SW480 (cell line): ENCODE measurements at places on chromosomes 7 and 10.

DNA sequence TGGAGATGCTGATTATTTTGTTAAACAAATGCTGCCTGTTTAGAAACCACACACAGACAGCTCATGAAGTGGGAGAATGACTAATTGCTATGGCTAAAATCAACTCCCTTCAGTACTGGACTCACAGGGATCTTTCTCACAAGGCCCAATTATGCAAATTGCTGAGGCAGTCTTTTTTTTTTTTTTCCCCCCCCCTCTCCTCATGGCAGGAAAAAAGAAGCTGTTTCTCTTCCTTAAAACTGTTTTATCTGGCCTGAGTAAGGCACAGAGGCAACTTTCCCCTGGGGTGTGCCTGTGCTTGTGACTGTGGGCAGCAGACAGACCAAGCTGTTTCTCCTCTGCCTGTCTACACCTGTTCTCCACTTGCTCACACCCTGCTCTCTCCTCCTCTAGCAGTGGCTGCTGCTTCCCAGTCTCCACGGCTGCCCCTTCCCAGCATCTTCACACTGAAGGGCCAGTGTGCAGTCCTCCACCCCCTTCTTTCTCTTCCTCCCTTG lies 65.4 kb upstream of the STEAP1B start:
- DNase-seq, result peak; percentile 57

- DNase-seq, result no peak
Measured at GRCh38 chr7:151018421-151019129, 5.7 kb downstream of the ATG9B start.

DNA sequence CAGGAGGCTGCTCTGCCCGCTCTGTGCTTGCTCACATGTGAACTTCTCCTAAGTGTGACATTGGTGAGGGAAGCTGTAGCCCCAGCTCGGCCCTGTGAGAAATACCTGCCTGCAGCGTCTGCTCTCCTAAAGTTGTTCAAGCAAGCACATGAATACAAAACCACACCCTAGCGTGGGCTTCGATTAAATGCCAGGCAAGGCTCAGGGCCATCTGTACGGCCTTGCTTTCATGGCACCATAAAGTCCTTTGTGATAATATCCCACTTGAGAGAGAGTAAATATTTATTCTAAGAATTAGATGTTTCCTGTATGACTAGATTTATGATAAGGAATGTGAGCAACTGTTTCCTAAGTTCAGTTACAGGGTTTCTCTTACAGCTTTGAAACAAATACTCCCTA lies 262.8 kb upstream of the KLF14 start:
- peak; percentile 94 for DNase-seq

- no peak for DNase-seq
Measured at GRCh38 chr7:16697507-16698199, 51.7 kb downstream of the BZW2 start.

DNA sequence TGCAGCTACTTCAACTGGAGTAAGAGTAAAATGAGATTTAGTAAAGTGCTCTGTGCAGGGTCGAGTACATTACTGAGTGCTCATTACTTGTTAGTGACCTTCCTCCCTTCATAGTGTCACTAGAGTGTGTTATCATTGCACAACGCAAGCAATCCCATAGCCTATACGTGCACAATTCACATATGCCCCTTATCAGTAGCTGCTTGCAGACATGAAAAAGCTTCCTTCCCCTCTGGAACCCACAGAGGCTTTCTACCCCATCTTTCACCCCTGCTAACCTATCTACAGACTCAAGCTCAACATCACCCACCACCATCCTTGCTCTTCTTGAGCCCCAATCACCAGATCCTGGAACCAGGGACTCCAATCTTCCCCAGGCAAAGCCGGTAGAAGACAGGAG lies 59.3 kb downstream of the C7orf25 start:
- no peak for DNase-seq

- no peak for DNase-seq
Measured at GRCh38 chr7:70660154-70660818, 471.7 kb upstream of the GALNT17 start.

- DNase-seq, result peak; percentile 97
Measured at GRCh38 chr7:130912862-130913638, 179.0 kb upstream of the KLF14 start.

- peak; percentile 66 for DNase-seq
Measured at GRCh38 chr10:11270135-11270857, 252.6 kb downstream of the CELF2 start.

GRCh38 chr7:7562736-7563135 lies 3.9 kb upstream of the MIOS start:
- no peak for DNase-seq

GRCh38 chr7:22542669-22543068 lies 42.7 kb upstream of the STEAP1B start:
- no peak for DNase-seq

DNA sequence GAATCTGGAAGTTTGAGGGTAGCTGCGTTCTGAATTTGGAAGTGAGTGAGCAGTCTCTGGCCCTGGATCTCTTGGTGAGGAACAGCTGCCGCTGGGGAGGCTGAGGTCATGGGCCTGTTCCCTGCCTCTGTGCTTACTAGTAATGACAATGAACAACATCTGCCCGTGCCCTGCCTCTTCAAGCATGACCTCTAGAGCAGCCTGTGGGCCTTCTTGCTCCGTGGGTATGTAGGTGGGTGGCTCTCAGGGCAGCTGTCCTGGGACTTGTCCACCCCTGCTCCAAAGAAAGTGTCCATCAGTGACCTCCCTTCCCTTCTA lies 186.2 kb downstream of the CXCL12 start:
- DNase-seq, result no peak

DNA sequence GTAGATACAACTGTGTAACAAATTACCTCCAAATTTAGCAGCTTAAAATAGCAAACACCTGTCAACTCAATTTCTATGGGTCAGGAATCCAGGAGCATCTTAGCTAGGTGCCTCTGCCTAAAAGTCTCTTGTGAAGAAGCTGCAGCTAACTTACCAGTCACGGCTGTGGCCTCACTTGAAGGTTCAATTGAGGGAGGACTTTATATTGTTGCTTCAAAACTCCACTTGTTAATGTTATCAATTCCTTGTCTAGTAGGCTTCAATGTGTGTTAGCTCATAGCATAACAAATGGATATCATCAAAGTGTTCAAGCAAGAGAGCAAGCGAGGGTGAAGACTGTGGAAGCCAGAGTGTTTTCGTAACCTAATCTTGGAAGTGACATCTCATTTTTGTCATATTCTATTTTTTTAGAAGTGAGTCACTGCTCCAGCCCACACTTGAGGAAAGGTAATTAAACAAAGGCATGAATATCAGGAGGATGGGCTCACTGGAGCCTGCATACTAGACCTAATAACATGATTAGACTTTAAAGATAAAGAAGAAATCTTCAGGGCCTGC lies 172.9 kb downstream of the SPAG6 start:
- no peak for DNase-seq

- DNase-seq, result no peak
Measured at GRCh38 chr10:60490013-60490412, 100.3 kb upstream of the ANK3 start.

DNA sequence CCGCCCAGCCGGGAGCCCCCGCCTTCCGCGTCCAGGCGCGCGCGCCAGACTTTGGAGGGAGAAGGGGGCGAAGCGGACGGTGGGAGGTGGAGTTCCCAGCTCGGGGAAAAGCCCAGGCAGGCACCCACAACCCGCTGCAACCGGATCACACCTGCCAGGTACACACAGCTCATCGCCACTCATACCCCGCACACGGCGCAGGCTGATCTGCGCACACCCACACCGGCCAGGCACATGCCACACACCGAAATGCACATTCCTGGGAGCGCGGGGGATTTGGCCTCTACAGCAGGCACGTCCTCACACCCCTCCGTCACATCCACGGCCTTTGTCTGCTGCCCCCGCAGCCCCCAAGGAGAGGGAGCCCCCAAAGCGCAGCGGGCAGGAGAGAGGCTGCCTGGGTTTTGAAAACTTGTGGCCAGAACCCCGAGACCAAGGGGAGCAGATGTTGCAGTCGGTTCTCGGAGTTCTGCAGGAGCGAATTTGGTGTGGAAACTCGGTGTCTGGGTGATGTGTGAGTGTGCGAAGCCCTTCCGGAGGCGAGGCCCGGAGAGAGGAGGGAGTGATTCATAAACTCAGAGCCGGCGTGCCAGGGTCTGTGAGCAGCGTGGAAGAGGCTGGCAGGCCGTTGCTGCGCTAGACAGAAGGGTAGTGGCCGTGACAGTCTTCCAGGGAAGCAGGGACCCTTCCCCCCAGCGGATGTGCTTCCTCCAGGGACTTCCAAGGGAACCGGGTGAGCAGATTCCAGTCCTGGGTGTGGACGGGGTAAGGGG lies 734 bp downstream of the CHST3 start:
- DNase-seq, result no peak

GRCh38 chr7:2445047-2445446 lies 31.2 kb downstream of the GRIFIN start:
- no peak for DNase-seq

- no peak for DNase-seq
Measured at GRCh38 chr10:119701861-119702260, 24.0 kb upstream of the INPP5F start.

- no peak for DNase-seq
Measured at GRCh38 chr7:9017286-9017685, 583.9 kb downstream of the NXPH1 start.

DNA sequence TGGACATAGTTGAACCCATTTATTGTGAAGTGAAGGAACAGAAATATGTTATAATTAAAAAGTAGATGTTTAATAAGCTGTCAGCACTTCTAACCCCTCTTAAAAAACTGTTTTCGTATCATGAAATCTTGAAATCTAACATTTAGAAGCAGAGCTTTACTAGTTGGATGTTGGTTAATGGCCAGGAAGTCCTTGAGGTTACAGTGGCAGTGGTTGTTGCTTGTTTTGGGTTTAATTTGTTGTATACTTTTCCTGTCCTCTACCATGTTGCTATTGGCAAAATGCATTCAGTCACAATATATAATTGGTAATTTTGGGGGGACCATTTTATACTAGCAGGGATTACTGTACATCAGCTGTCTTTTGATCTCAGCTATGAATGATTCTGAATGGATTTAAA lies 60.7 kb downstream of the EXOC4 start:
- no peak for DNase-seq
